ENCODE measurements at places on chromosomes 7 and 10.
A peak's percentile ranks its signal among the peaks of the same experiment; 100 is the strongest.

GRCh38 chr10:46560381-46560780, 3.9 kb upstream of the GPRIN2 start:
- DNase-seq, result peak; percentile 41

DNA sequence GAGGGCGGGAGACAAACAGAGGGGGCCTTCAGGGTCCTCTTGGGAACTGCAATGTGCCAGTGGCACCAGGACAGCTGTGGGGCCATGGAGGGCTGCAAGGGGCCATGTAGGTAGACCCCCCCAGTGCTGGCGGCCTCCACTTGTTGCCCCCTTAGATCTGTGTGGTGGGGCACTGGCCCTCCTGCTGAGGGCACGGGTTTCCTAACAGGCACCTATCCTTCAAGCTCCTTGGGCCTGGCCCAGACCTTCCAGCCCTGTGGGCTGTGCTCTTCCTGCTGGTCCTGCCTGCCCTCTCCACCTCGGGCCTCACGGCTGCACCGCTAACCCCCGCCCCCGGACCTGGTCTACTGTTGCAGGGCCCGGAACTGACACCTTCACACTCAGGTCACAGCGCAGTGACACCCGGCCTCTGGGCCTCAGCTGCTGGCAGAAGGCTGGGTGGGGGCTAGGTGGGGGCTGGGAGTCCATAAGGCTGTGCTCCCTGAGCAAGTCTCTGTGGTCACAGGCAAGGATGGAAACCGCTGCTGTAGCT, 12.6 kb downstream of the RASGEF1A start:
- DNase-seq, result peak; percentile 41

DNA sequence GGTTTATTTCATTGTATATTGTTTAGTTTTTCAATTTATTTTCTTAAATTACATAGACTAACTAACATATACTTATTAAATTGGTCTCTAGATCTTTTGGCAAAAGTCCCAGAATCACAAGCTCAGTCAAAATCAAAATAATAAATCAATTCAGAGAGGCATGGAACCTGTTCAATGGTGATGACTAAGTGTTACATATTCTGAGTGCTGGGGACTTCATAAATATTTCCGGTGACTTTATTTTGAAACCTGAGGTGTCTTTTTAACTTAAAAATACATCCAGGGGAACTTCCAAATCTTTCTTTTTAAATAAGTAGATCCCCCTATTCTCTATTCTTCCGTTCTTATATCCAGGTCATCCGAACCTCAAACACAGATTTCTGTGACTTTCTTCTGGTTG, 89.6 kb upstream of the ZNF804B start:
- no peak for DNase-seq

DNA sequence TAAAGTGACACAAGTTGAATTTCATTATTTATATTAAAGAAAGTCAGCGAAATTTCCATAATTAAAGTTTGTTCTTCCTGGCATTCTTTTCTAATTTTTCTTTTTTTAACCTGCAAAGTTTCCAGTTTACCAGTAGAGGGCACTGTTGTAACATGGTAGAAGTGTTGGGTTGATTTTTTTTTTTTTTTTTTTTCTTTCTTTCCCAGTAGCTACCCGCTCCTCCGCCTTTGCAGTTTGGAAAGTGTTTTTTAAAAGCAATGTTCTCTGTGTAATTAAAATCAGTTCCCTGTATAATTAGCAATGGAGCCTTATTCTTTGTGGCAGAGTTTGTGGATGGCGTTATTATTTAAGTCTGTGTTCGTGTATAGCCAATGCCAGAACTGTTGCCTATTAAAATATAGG, 53.7 kb downstream of the TAF3 start:
- no peak for DNase-seq

GRCh38 chr7:125085084-125085483, 155.5 kb upstream of the POT1 start:
- DNase-seq, result no peak

GRCh38 chr7:75628055-75628454, 110.7 kb downstream of the HIP1 start:
- DNase-seq, result no peak

GRCh38 chr7:114175125-114175524, 239.5 kb upstream of the FOXP2 start:
- DNase-seq, result no peak

DNA sequence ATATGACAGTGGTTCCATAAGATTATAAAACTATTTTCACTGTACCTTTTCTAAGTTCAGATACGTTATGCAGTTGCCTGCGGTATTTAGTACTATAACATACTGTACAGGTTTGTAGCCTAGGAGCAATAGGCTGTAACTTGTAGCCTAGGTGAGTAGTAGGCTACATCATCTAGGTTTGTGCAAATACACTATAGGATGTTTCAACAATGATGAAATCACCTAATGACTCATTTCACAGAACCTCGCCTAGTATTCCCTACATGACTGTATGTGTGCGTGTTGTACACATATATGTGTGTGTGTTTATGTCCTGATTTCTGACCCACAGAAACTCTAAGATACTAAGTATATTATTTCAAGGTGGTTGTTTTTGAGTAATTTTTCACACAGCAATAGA, 139.0 kb downstream of the HERPUD2 start:
- no peak for DNase-seq

DNA sequence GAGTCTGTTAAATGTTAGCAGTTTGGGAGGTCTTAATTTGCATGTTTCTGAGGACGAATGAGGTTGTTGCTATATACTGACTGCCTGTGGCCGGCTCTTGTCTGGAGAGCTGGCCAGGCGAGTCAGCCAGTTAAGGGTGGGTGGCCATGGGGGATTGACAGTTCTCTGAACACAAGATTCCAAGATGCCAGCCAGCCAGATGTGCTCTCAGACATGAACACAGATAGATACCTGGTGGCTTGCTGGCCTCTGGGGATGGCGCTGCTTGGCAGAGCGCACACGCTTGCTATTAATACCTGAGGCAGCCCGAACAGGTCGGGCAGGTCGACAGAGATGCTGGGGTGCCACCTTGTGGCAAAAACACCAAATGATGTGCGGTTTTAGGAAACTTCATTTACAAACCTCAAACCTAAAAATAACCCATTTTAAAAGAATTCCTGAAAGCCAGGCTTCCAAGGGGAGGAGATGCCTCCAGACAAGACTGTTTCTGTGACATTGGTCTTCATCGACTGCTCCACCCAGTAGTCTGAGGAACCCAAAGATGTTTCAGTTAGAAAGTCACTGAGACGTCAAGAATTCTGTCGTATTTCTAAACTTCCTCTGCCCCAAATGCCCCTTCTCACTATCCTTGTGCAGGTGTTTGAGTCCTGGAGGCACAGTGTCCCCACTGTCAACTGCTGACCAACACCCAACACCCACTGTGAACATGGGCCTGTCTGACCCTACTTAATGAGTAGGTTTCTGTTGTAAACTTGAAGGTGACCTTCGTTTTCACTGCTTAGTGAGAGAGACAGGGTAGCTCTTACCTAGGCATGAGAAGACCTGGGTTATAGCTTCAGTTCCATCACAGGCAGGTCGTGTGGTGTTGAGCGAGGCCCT, 123.4 kb downstream of the NT5C2 start:
- peak; percentile 64 for DNase-seq

DNA sequence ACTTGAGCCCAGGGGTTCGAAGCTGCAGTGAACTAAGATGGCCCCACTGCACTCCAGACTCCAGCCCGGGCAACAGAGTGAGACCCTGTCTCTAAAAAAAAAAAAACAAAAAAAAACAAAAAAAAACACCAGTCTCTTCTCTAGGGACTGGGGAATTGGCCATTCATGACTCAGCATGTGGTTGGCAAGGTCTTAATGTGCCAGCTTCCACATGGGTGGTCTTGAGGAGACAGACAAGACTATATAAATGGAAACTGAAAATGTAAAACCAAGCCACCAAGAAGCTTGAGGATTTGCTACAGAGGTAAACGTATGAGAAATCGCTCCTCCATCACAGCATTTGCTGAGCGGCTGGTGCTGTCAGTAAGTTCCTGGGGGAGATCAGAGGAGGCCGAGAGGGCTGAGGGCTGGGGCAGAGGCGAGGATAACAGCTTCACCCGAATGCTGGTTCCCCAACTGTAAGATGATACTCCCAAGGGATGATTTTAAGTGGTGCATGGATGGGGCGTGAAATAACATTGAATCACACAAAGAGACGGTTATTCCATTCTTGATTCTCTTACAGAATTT, 128.7 kb downstream of the C10orf105 start:
- no peak for DNase-seq

- DNase-seq, result no peak
Measured at GRCh38 chr10:10798864-10799192, 218.8 kb upstream of the CELF2 start.

DNA sequence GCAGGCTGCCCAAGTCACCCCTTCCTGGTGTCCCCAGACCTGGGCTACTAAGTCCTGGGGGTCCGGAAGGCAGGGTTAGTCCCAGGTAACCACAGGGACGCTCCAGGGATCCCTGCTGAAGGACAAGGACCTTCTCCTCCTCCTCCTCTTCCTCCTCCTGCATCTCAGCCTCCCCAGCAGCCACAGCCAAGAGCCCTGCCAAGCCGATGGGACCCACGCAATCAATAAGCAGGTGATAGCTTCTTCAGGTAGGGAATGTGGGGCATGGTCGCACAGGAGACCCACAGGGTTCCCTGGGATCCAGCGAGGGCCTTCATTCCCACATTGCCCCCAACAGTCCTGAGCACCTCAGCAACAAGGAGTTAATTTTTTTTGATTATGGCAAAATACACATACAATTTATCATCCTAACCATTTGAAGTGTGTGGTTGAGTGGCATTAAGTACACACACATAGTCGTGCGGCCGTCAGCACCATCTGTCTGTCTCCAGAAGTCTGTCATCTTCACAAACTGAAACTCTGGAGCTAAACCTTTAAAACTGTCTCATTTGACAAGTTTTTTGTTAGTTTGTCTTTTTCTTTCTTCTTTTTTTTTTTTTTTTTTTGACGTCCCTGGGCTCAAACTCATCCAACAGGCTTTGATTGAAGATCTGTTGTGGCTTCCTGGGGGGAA, 12.1 kb downstream of the CRYGN start:
- no peak for DNase-seq

GRCh38 chr10:58867683-58868082, 308.8 kb upstream of the PHYHIPL start:
- no peak for DNase-seq
